Mesenchymal stem cell (in vitro differentiated cells and primary cell): ENCODE measurements at places on chromosomes 2 and 18.
A peak's percentile ranks its signal among the peaks of the same experiment; 100 is the strongest.

GRCh38 chr2:75133621-75134570 lies 65.4 kb downstream of the TACR1 start:
- no peaks in the 10 kb centered on the region for H3K27me3 ChIP-seq
- no peaks in the 10 kb centered on the region for H3K4me1 ChIP-seq
- DNase-seq = peak; percentile 59
- H3K27ac ChIP-seq = no peak overlapping the region
- no peaks in the 10 kb centered on the region for H3K36me3 ChIP-seq
- no peak overlapping the region for H3K4me3 ChIP-seq

GRCh38 chr2:54387059-54387991 lies 68.8 kb upstream of the SPTBN1 start:
- H3K27ac ChIP-seq = peak overlapping the region; percentile 65
- peaks cover 9% of the 10 kb centered on the region for H3K4me1 ChIP-seq
- no peak overlapping the region for H3K4me3 ChIP-seq
- no peak for DNase-seq
- H3K27me3 ChIP-seq = no peaks in the 10 kb centered on the region

GRCh38 chr2:149612122-149612521 lies 24.5 kb upstream of the MMADHC start:
- H3K27me3 ChIP-seq = no peaks in the 10 kb centered on the region
- no peak overlapping the region for H3K4me3 ChIP-seq
- H3K27ac ChIP-seq = no peak overlapping the region
- no peak for DNase-seq
- H3K36me3 ChIP-seq = no peaks in the 10 kb centered on the region

GRCh38 chr2:28449488-28450395 lies 46.1 kb upstream of the PLB1 start:
- H3K27me3 ChIP-seq = no peaks in the 10 kb centered on the region
- peaks cover 32% of the 10 kb centered on the region for H3K4me1 ChIP-seq
- H3K27ac ChIP-seq = no peak overlapping the region
- no peak overlapping the region for H3K4me3 ChIP-seq

DNA sequence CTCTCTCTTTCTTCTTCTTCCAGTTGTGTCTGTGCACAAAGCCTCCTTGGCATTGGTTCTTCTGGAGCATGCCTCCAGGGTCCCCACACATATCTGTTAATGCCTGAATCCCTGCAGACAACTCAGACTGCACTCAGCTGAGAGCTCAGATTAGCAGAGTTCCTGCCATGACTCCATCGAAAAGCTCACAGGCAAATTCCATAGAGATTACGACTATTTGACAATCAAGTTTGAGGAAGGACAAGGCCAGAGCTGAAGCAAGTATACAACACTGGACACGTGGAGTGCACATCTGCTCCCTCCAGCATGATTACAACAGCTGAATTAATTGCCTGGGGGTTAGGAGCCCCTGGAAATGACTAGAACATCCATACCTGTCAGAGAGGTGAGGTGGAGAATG lies 190.7 kb downstream of the INSIG2 start:
- no peak for DNase-seq
- no peaks in the 10 kb centered on the region for H3K27me3 ChIP-seq
- no peak overlapping the region for H3K4me3 ChIP-seq
- no peaks in the 10 kb centered on the region for H3K4me1 ChIP-seq
- H3K27ac ChIP-seq = no peak overlapping the region
- no peaks in the 10 kb centered on the region for H3K36me3 ChIP-seq

DNA sequence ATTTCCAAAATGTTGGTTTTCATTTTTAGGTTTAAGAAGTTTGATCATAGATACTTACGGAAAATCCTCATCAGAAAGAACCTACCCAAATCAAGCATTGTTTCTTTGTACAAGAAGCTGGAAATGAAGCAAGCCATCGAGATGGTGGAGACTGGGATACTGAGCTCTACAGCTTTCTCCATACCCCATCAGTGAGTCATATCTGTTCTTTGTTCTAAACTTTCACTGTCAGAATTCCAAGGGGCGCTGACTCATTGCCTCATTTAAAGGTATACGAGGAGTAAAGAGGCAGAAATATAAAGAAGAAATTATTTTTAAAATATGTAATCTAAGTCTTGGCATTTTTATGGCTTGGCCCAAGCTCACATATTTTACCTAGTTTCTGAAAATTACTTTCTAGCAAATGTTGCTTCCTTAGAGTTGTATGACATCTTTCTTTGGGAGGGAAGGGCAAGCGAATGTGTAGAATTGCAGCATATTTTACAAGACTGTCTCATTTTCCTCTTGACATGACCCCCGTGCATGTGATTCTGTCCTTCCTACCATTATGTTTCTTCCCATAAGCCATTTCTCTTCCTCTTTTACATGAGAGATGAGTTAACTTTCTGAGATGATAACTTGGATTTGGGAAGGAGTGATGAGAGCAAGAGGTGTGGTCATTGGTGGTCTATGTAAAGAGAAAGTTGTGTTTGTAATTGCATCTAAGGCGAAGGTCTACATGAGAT lies 41.2 kb downstream of the SLC9A4 start:
- no peak overlapping the region for H3K4me3 ChIP-seq
- peaks cover 2% of the 10 kb centered on the region for H3K4me1 ChIP-seq
- no peaks in the 10 kb centered on the region for H3K27me3 ChIP-seq
- peak overlapping the region; percentile 80 for H3K27ac ChIP-seq
- DNase-seq = peak; percentile 82
- no peaks in the 10 kb centered on the region for H3K36me3 ChIP-seq

GRCh38 chr2:46416280-46416679 lies 63.1 kb upstream of the TMEM247 start:
- no peak for DNase-seq
- H3K27ac ChIP-seq = no peak overlapping the region
- no peak overlapping the region for H3K4me3 ChIP-seq
- no peaks in the 10 kb centered on the region for H3K27me3 ChIP-seq
- H3K4me1 ChIP-seq = peaks cover 3% of the 10 kb centered on the region

- no peaks in the 10 kb centered on the region for H3K4me1 ChIP-seq
- DNase-seq = no peak
- no peaks in the 10 kb centered on the region for H3K36me3 ChIP-seq
- no peak overlapping the region for H3K27ac ChIP-seq
- no peaks in the 10 kb centered on the region for H3K27me3 ChIP-seq
These were observed 50.4 kb upstream of the KLHL14 start for GRCh38 chr18:32823226-32823625.

DNA sequence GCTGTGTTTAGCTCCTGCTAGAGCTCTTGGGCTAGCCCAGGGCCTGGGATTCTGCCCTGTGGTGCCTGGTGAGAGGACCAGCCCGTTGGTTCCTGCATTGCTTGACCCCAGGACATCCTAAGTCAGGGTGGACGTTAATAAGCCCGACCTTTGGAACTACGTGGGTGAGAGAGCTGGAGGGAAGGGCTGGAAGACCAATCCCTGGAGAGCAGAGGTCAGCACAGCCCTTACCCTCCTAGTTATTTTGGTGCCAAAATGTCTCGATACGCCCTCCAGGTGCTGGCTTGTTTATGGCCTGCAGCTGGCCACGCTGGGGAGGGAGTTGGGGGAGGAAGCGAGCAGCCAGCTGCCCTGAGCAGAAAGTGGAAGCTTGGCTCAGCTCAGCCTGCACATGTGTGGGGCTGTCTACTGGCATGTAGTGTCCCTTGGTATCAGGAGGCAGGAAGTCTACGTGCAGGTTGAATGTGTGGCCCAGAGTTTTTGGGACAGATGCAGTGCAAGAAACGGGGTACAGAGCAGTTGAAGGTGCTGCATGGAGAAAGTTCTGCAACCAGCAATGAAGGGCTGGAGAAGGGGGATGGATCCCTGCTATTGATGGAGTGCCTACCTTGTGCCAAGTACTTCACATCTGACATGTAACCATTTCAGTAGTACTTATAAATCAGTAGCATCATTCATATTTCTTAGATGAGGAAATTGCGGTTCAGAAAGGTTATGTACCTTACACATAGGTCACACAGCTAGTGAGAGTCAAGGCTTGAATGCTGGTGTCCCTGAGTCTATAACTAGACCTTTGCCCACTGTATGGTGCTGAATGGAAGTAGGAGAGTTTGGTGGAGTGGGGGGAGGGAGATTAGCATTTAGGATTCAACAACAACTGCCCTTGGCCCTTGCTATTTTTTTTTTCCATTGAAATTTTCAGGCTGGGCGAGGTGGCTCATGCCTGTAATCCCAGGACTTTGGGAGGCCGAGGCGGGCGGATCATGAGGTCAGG lies 5.0 kb upstream of the DGKD start:
- no peaks in the 10 kb centered on the region for H3K36me3 ChIP-seq
- H3K27ac ChIP-seq = no peak overlapping the region
- peaks cover 17% of the 10 kb centered on the region for H3K4me1 ChIP-seq

GRCh38 chr18:49072940-49073339 lies 122.2 kb upstream of the SMAD7 start:
- peak overlapping the region; percentile 66 for H3K4me3 ChIP-seq
- no peaks in the 10 kb centered on the region for H3K27me3 ChIP-seq
- H3K36me3 ChIP-seq = no peaks in the 10 kb centered on the region
- DNase-seq = no peak

DNA sequence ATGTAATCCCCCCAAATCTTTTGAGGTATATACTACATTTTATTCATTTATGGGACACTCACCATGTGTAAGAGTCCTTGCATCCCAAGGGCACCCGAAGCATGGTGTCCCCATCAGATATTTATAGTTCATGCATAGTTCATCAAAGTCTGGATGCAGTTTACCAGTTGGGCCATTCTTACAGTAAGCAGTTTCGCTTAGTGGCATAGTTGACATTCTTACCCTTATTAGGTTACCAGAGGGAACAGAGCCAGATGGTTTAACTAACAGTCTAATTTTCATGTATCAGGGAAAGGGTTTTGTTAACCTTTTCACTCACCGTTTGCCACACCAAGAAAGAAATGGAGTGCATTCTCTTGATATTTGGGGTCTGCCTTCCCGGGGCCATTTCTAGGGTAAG lies 7.1 kb downstream of the ZNF407 start:
- no peaks in the 10 kb centered on the region for H3K27me3 ChIP-seq
- peak; percentile 47 for DNase-seq
- peak overlapping the region; percentile 50 for H3K27ac ChIP-seq
- H3K36me3 ChIP-seq = no peaks in the 10 kb centered on the region
- H3K4me1 ChIP-seq = peaks cover 8% of the 10 kb centered on the region

DNA sequence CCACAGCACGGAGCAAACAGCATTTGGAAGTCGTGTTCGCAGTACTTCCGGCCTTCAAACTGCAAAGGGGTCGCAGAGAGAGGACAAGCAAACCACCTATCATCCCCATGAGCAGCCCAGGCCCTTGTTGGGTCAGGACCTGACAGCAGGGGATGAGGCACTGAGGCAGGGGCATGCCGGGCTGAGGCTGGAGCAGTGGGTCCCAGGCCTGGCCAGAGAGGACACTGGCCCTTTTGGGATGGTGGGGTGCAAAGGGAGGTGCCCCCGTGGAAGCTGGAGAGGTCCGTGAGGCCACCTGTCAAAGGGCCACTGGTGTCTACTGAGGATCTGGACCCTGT lies 8.9 kb downstream of the GPR17 start:
- H3K27me3 ChIP-seq = no peaks in the 10 kb centered on the region
- no peak overlapping the region for H3K4me3 ChIP-seq
- no peak overlapping the region for H3K27ac ChIP-seq

- peaks cover 1% of the 10 kb centered on the region for H3K27me3 ChIP-seq
- no peak overlapping the region for H3K4me3 ChIP-seq
- no peak for DNase-seq
- H3K4me1 ChIP-seq = no peaks in the 10 kb centered on the region
- H3K27ac ChIP-seq = no peak overlapping the region
These were observed 306.7 kb upstream of the CHST9 start for GRCh38 chr18:27491772-27492171.

DNA sequence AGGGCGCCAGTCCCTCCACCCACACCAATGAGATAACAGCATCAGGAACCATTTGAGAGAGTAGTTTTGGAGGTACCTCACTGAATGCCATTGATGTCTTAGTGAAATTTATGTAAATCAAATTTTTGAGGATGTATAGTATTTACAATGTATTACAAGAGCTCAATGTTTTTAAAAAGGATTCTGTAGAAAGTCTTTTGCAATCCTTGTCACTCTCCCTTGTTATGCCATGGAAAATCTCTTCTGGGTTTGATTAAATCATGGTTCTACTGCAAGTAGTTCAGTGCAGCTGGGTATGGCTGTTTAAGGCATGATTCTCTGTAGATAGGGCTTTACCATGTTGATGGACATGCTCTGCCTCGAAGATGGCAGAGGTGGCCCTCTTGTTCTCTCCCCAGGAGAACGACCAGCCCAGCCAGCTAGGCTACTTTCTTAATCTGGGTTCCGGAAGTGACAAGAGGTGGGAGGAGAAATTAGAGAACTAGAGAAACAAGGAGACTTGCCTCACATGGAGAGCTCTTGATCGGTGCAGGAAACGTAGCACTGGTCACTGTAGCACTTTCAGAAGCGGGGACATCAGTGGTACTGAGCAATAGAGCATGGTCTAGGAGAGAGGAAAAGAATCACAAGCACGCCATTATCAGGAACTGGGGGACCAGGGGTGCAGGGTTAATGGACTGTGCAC lies 202.7 kb downstream of the CLIP4 start:
- peaks cover 17% of the 10 kb centered on the region for H3K27me3 ChIP-seq
- no peak for DNase-seq
- no peak overlapping the region for H3K4me3 ChIP-seq

- peaks cover 51% of the 10 kb centered on the region for H3K36me3 ChIP-seq
- H3K27me3 ChIP-seq = no peaks in the 10 kb centered on the region
- no peak overlapping the region for H3K4me3 ChIP-seq
- H3K4me1 ChIP-seq = peaks cover 10% of the 10 kb centered on the region
- no peak for DNase-seq
These were observed 23.2 kb downstream of the CENPO start for GRCh38 chr2:24816404-24816803.

DNA sequence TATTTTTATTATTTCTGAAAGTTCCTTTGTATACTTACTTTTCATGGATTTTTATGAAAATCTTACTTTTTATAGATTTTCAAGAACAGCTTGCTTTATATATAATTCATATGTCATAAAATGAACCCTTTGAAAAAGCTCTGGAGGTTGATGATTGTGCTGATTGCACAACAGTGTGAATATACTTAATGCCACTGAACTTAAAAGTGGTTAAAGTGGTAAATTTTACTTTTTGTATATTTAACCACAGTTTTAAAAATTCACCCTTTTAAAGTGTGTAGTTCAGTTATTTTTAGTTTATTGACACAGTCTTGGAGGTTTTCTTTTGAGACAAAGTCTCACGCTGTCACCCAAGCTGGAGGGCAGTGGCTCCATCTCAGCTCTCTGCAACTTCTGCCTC lies 8.4 kb downstream of the SANBR start:
- no peak overlapping the region for H3K4me3 ChIP-seq
- H3K36me3 ChIP-seq = peaks cover 62% of the 10 kb centered on the region
- DNase-seq = no peak
- no peaks in the 10 kb centered on the region for H3K27me3 ChIP-seq
- H3K4me1 ChIP-seq = no peaks in the 10 kb centered on the region

- DNase-seq = peak; percentile 58
- no peaks in the 10 kb centered on the region for H3K4me1 ChIP-seq
- no peaks in the 10 kb centered on the region for H3K27me3 ChIP-seq
- H3K36me3 ChIP-seq = no peaks in the 10 kb centered on the region
These were observed 66.7 kb upstream of the DNAJC10 start for GRCh38 chr2:182649316-182649715.

- peaks cover 3% of the 10 kb centered on the region for H3K4me1 ChIP-seq
- no peak overlapping the region for H3K4me3 ChIP-seq
- H3K27ac ChIP-seq = no peak overlapping the region
- DNase-seq = no peak
- H3K36me3 ChIP-seq = no peaks in the 10 kb centered on the region
These were observed 68.7 kb downstream of the SDC1 start for GRCh38 chr2:20156076-20156759.

GRCh38 chr2:73343992-73344391 lies 41.6 kb upstream of the ALMS1 start:
- no peak for DNase-seq
- no peak overlapping the region for H3K27ac ChIP-seq
- no peaks in the 10 kb centered on the region for H3K36me3 ChIP-seq
- H3K4me1 ChIP-seq = no peaks in the 10 kb centered on the region

GRCh38 chr2:119263656-119264055 lies 40.0 kb downstream of the STEAP3 start:
- no peaks in the 10 kb centered on the region for H3K27me3 ChIP-seq
- no peak overlapping the region for H3K27ac ChIP-seq
- H3K4me1 ChIP-seq = peaks cover 24% of the 10 kb centered on the region
- H3K4me3 ChIP-seq = no peak overlapping the region
